ENCODE measurements at places on chromosomes 7 and 10.

GRCh38 chr7:155750255-155751125, 61.8 kb downstream of the SHH start:
- no peak for DNase-seq

- DNase-seq = no peak
Observed at GRCh38 chr10:58397830-58398229, 12.6 kb downstream of the TFAM start.

GRCh38 chr10:127737563-127738511, 852 bp downstream of the FOXI2 start:
- no peak for DNase-seq

- no peak for DNase-seq
Observed at GRCh38 chr7:131652194-131652593, 95.8 kb upstream of the PODXL start.

GRCh38 chr7:99839287-99840021, 11.6 kb downstream of the CYP3A43 start:
- no peak for DNase-seq

DNA sequence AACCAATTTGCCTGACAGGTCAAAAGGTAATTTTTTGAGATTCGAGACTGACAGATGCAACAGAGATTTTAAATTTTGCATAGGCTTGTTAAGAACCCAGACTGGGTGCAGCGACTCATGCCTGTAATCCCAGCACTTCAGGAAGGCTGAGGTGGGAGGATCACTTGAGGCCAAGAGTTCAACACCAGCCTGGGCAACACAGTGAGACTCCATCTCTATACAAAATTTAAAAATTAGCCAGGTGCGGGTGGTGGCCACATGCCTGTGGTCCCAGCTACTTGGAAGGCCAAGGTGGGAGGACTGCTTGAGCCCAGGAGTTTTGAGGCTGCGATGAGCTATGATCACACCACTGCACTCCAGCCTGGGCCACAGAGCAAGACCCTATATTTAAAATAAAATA, 34.6 kb downstream of the AMZ1 start:
- no peak for DNase-seq

DNA sequence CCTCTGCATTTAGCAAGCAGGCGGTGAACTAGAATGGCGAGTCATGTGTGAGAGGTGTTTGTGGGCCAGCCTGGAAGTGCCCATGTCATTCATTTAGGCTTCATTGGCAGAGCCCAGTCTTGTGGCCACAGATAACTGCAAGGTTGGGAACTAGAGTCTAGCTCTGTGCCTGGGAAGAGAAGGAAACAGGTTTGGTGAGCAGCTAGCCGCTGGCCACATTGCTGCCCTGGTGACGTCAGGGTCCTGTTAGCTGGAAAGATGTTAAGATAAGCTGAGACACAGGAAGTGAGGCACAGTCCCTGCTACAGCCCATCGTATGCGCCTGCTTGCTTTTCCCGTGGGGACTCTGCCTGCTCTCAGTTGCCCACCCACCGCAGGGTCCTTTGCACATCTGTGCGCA, 185.5 kb downstream of the CAMK1D start:
- DNase-seq = no peak

GRCh38 chr7:22723637-22724036, 3.4 kb upstream of the IL6 start:
- DNase-seq = no peak

DNA sequence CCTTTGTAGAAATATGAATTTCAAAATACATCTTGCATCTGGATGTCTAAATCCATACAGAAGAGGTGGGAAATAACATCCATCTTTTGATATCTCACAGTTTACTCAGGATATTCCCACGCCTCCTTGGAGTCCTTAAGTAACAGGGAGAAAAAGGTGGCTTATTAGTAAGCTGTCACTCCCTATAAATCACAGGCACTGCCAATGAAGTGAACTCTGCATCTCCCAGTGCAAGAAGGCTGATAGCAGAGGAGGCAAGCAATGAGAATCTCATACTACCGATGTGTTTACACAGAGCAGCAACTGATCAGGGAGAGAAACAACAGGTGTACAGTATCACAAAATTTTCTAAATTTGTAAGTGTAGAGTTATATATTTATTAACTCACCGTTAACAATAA, 551.8 kb downstream of the NXPH1 start:
- no peak for DNase-seq

GRCh38 chr7:138023618-138024342, 21.9 kb upstream of the CREB3L2 start:
- DNase-seq = no peak

DNA sequence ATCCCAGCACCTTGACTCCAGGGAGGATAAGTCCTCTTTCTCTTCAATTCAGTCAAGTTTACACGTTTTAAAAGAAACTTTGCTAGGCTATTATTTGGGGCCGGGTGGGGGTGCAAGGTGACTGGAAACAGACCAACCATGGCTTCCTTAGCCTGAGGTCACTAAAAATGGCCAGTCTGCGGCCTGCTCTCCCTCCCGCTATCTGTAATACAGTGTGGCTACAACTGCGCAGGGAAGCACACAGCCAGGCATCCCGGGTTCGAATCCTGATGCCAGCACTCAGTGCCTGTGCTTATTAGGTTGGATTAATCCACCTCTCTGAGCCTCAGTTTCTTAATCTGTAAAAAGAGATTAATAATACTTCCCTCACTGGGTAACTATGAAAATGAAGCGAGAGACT, 19.5 kb downstream of the ATP6V1F start:
- DNase-seq = no peak

DNA sequence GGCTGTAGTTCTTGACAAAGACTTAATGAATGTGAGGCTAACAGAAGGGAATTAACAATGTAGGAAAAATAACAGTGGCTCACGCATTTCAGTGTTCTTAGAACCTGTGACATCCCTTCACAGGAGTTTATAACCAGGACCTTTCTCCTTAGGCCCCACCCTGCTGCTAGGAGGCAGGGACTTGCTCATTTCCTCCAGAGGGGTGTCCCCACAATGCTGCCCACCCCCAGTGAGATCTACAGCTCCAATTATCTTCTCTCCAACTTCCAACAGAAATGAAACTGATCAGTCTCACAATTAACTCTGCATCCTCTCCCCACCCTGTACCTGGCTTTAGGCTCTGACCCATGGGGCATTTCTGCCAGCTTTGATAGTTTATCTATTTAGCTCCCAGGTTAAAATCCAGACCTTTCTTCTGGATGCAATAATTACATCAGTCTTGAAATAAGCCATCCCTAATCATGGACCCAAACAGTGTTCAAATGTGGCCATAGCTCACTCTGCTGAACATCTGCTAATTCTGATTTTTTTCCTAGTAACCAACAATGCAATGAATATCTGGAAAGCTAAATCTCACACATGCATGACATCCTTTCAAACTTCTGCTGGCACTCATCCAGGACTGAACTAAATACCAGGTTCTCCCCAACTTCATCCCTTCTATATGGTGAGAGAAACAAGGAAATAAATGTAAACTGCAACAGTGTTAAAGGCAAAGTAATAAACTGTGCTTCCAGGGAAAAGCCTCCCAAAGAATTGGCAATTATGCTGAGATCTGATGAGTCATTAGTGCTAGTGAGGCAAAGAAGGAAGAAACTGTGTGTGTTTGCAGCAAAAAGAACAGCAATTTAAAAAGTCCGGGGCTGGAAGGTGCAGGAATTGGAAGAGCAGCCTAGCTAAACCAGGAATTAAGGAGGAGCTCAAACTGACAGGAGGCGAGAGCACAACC, 64.6 kb downstream of the HERPUD2 start:
- no peak for DNase-seq

DNA sequence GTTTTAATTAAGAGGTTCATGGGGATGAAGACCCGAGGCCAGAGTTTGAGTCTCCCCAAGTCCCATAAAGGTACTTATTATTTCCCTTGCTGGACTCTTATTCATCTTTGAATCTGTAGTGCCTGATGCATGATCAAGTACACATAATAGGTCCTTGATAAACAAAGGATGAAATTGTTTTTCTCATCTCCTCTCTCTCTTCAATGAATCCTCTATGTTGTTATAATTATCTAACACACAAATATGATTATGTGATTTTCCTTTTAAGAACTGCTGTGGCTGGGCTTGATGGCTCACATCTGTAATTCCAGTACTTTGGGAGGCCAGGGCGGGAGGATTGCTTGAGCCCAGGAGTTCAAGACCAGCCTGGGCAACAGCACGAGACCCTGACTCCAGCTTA, 117.7 kb downstream of the BAMBI start:
- DNase-seq = no peak

GRCh38 chr7:141313896-141314295, 237.3 kb upstream of the AGK start:
- DNase-seq = no peak
